T-helper 1 cell (primary cell): ENCODE measurements at places on chromosomes 7 and 10.

DNA sequence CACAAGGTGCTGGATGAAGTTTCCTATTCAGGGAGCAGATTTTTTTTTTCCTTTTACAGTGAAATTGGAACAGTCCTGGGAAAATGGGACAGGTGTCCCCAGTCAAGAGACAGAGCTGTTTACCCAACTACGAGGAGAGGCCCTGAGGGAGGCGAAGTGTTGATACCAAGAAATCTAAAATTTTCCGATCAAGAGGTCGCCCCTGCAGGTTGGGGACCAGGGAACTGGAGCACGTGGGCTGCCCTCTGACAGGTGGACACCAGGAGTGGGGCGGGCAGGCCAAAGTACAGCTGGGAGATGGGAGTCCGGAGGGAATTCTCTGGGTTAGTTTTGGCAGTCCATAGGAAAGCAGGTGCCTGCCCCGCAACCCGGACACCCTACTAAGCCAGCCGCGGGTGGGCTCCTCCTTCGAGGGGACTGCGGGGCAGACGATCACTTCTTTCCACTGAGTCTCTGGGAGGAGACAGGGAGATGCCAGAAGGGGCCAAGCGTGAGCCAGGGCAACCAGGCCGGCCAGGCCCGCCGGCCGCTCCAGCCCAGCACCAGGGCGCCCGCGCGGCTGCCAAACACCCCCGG, 965 bp upstream of the CAMK1D start:
- DNase-seq = no peak

DNA sequence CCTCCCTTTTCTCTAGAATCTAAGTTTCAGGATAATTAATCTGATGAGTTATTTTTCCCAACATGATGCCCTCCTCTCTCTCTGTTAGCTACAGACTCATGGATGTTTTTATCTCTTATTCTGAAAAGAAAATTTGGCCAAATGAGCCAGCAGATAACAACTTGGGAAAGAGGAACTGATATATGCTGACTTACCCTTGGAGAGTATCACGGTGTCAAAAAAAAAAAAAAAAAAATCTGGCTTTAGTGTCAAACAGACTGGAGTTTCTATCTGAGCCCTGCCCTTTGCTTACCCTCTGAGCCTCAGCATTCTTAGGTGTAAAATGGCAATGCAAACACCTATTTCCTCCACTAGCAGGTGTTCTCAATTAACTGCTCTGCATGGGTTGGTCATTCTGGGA, 190.4 kb downstream of the AHR start:
- no peak for DNase-seq

- no peak for DNase-seq
These were observed 50.3 kb upstream of the ST8SIA6 start for GRCh38 chr10:17504547-17505245.

GRCh38 chr7:90290244-90291113, 30.6 kb downstream of the FAM237B start:
- no peak for DNase-seq

- no peak for DNase-seq
These were observed 260.1 kb downstream of the SLC25A13 start for GRCh38 chr7:96061844-96062243.

GRCh38 chr7:22094413-22095342, 149.0 kb upstream of the CDCA7L start:
- DNase-seq = no peak

DNA sequence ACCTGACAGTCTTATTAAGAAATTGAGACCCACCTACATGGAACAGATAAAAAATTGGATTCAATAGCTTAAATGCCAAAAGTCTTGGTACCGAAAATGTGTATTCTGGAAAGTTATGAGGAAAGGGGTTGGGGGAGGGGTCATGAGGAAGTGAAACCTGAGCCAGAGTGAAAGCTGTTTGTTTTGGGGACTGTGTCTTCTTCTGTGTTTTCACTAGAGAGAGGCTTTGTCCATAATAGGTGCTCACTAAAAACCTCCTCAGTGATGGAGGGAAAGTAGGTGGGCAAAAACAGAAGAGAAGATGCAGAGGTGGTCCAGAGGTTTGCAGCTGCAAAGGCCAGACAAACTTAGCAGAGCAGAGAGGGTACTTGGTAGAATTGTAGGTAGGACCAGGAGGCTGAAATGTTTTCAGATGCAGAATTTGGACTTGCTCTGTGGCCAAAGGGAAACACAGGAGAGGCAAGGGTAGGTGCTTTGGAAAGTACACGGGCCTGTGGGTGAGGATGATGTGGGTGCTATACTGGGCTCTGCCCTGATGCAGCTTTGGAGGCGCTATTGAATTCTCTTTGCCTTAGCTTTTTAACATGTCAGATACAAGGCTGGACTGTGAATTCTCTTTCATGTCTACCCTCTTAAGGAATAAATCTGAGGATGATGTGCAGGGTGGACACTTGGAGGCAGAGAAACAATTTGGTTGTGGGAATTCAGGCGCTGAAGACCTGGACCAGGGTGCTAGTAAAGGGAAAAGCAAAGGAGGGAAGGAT, 254.6 kb downstream of the PTEN start:
- no peak for DNase-seq

GRCh38 chr10:45407542-45407941, 33.5 kb downstream of the ALOX5 start:
- DNase-seq = no peak

DNA sequence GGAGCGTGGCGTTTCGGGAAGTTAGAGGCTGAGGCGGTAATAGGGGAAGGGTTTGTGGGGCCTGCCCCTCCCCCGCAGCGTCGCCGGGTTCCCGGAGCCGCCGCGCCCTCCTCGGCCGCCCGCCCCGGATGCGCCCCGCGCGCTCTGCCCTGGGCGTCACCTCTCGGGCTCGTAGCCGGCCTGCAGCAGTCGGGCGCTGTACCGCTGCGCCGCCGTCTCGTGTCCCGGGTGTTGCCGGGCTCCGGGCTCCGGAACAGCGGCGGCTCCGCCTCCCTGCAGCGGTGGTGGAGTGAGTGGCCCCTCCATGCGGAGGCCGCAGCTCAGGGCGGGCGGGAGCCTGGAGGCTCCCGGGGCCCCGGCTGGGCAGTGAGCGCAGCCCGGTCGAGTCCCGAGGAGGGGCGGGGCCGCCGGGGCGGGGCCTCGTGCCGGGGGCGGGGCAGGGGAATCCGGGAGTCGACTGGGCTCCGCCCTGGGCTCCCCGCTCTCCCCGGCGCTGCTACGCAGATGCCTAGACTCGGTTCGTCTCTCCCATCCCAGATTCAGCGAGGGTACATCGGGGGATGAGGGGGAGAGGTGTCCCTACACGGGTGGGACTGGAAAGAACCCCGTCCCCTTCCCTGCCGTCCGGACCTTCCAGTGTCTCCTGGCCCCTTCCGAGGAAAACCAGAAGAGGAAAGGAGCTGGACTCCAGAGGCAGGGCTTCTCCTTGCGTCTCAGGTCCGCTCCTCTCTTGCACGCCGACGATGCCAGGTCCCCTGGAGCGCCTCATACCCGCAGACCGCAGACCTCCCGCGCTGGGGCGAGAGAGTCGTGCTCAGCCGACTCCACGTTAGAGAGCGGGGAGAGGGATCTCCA, at the start of gene IMPDH1:
TSS of gene IMPDH1 (minus strand) at position 387 of the 855 bp plus-strand sequence. CDS start at position 306, 81 bp downstream.
- DNase-seq = peak; percentile 82
